ENCODE measurements at places on chromosomes 12 and 14.

DNA sequence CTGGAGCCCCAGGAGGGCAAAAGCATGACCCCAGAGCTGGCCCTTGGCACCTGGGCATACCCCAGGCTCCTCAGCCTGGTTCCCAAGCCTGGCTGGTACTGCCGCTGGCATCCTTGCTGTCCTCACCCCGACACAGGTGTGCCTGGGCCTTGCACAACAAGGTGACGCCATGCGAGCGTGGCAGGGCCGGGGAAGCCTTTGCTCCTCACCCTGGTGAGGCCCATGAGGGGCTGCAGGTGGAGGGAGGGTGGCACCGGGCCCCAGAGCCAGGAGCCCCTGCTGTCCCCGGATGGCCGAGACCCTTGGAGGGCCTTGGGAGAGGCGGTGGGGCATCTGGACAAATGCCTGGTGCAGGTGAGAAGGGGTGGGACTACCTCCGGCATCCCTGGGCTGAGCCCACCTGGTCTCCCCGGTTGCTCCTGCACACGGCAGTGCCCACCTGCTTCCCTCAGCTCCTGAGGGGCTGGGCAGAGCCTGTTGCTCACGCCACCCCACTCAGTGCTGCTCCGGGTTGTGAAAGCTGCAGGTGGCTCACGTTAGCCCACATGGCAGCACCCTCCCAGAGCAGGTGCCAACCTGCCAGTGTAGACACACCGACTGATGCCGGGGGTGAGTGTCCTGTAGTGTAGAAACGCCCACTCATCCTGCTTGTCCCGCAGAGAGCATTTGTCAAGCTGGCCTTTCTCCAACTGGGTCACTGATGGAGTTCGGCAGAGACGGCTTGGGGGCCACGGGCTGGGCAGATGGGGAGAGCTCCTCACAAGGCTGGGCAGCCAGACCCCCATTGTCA is 24.6 kb upstream of the KIF26A start:
- no peak for DNase-seq

DNA sequence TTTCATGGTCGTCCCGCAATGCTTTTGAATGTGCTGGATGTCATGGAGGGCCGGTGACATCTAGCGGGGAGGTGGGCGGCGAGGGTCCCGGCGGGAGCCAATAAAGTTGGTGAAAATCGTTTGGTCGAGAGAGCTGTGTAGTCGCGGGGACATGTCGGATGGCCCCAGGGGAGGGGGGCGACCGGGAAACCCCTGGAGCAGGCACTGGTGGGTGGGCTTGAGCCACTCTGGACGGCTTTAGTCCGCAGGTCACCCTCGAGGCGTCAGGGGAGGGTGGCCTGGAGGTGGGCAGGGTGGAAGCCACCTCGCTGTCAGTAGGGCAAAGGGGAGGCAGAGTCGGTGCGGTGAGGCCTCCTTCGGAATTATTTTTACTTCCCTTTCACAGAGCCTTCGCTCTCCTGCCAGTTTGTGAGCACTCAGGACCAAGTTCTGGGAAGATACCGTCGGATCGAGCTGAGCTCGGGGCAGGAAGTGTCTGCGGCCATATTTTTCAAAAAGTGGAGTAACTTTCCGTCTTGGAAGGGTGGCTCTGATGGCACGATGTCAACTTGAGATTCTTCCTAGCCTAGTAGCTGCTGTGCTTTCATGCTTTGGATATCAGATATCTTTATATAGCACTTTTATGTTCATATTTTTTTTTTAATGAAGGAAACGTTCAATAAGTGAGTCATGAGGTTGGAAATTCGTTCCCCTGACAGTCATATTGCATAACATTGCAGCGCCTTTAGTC is 28.2 kb downstream of the WBP11 start:
- DNase-seq, result peak; percentile 53

GRCh38 chr12:93684716-93685115 is 7.5 kb downstream of the CRADD start:
- DNase-seq, result no peak

DNA sequence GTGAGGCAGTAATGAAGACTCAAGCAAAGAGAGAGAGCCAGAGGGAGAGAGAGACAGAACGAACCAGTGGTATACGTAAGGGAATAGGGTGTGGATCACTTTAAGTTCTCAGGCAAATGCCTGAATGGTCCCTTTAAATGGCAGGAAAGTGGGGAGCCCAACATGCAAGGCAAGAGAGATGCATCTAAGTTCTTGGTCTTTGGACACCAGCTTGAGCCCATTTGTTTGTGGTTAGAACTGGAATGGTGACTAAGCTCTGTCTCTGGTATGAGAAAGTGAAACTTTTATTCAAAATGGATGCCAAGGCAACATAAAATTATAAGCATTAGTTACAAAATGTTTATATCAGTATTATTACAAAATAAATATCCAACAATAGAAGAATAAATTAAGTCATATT is 192.2 kb upstream of the ALG10 start:
- DNase-seq, result no peak

- DNase-seq, result no peak
Observed at GRCh38 chr12:50059440-50060119, 2.2 kb downstream of the ASIC1 start.

GRCh38 chr14:93811676-93812075 is 23.4 kb upstream of the PRIMA1 start:
- DNase-seq, result no peak

DNA sequence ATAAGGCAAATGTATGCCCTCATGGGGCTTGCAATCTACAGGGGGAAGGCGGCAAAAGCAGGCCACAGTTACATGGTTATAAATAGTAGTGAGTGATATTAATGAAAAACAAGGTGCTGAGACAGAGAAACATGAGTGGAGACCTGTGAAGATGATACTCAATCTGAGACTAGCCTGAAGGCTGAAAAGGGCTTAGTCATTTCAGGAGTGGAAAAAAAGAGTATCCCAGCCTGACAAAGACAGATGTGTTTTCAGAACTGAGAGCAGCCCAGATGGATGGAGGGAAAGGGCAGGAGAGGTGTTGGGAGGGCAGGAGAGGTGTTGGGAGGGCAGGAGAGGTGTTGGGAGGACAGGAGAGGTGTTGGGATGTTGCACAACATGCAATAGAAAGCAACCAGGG is 181.9 kb downstream of the C12orf42 start:
- no peak for DNase-seq

- DNase-seq, result no peak
Observed at GRCh38 chr14:61451891-61452400, 130.6 kb downstream of the PRKCH start.

DNA sequence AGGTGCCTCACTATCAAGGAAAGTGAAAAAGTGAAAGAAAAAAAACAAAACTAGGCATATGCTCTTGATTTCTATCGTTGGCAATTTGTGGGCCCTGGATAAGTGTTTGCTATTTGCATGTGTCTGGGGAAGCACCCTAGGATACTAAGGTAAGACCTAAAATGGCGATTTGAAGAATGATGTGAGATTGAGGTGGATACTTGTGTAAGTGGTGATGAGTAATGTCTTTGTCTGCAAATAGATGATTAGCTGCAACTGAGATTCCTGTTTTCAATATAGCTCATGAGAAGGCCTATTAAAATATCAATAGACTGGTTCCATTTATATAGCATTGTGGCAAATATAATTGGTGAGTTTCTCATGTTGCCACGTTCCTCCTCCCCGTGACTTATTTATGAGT is 261.7 kb downstream of the NEDD1 start:
- DNase-seq, result no peak
